ENCODE measurements at places on chromosomes 2 and 18. TPM values are rescaled to one million over a fixed set of nuclear protein-coding genes. Genes with fewer than 3 reads are reported as not detected.
A peak's percentile ranks its signal among the peaks of the same experiment; 100 is the strongest.

The KIF5C gene
- polyA plus RNA-seq: 4.3 TPM

DNA sequence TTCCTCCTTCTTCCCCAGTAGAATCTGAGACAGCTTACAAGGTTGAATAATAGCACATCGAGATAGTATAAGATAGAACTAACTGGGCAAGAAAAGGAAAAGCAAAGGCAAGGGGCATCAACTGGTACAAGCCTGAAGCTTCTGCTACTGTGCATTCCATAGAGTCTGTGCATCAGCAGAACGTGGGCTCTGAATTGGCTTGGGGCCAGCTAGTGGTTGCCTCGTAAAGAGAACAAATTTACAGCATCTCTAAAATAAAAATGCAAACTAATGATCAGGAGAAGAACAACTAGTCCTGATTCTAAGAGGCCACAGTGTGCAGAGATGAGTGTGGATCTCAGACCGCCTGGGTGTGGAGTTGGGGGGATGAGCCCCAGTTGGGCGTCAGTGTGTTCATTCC is 36.6 kb downstream of the UPP2 start:
- H3K27ac ChIP-seq: no peak overlapping the region
- DNase-seq: peak; percentile 22
- H3K4me3 ChIP-seq: no peak overlapping the region
- H3K27me3 ChIP-seq: no peaks in the 10 kb centered on the region
- H3K4me1 ChIP-seq: no peaks in the 10 kb centered on the region

DNA sequence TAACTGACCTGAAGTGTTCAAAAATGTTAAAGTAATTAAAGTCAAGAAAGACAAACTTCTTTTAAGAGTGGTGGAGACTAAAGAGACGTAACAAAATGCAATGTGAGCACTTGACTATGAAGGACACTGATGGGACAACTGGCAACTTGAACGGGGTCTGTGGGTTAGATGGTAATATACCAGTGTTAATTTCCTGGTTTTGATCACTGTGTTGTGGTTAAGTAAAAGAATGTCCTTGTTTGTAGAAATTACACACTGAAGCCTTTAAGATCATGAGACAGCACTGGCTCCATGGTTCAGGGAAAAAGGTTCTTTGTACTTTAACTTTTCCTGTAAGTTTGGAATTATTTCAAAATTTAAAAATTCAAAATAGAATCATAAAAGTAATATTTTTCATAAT is 58.2 kb downstream of the REL start:
- DNase-seq: no peak
- H3K4me1 ChIP-seq: no peaks in the 10 kb centered on the region
- no peak overlapping the region for H3K27ac ChIP-seq
- H3K4me3 ChIP-seq: no peak overlapping the region
- H3K36me3 ChIP-seq: no peaks in the 10 kb centered on the region

The TACR1 gene
- 0.69 TPM for polyA plus RNA-seq

The ANKRD30BL gene
- not detected for polyA plus RNA-seq

The DCDC2C gene
- not detected for polyA plus RNA-seq

DNA sequence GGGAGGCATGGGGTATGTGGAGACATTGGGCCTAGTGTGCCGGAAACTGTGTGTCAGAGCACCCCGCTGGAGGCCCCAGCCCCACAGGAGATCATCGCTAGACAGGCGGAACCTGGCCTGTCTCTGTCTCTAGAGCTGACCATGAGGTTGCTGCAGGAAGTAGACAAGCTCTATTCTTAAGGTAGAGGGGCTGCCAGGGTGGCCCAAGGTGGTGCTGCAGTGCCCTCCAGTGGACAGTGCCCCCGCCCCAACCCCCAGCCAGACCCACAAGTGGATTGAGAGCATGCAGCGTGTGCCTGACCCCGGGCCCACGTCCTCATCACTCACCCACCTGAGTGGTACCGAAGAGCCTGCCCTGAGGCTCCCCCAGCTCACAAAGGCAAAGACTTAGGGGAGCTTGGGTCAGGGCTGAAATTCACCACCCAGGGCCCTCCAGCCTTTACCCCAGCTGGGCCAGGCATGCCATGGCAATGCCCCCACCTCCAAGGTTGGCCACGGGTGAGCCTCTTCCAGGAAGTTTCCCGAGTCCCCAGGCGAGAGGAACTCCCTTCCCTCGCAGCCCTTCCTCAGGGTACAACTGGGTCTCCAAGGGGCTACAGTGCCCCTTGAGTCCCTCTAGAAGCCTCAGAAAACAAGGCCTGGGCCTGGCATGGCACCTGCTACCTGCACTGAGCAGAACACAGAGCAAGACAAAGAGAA is 155.0 kb downstream of the TTC32 start:
- H3K27me3 ChIP-seq: no peaks in the 10 kb centered on the region
- H3K4me1 ChIP-seq: no peaks in the 10 kb centered on the region
- DNase-seq: no peak
- H3K27ac ChIP-seq: no peak overlapping the region
- no peaks in the 10 kb centered on the region for H3K36me3 ChIP-seq

DNA sequence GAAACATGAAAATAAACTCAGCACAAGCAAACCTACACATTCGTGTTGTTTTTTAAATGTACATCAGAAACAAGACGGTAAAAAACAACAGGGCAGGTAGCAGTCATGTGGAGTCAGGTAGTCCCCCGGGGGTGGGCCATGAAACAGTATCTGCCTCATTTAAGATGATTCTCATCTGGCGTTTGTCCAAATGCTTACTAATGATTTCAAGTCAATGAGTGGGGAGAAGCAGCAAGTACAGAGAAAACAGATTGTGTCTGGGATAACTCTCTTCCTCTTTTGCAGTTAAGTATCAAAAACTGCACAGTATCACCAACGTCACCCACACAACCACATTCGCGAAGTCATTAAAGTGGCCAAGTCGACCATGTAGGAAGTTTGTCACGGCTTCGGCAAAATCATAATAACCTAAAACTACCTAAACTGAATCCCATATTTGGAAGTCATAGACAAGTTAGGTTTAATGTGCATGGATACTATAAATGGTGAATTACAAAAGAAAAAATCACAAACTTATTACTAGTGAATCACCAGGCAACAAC is 1.3 kb downstream of the LAPTM4A start:
- H3K36me3 ChIP-seq: no peaks in the 10 kb centered on the region
- H3K27me3 ChIP-seq: no peaks in the 10 kb centered on the region
- peak; percentile 34 for DNase-seq
- H3K27ac ChIP-seq: peak overlapping the region; percentile 95
- peak overlapping the region; percentile 87 for H3K4me3 ChIP-seq

The CNTNAP5 gene
- 0.12 TPM for polyA plus RNA-seq

DNA sequence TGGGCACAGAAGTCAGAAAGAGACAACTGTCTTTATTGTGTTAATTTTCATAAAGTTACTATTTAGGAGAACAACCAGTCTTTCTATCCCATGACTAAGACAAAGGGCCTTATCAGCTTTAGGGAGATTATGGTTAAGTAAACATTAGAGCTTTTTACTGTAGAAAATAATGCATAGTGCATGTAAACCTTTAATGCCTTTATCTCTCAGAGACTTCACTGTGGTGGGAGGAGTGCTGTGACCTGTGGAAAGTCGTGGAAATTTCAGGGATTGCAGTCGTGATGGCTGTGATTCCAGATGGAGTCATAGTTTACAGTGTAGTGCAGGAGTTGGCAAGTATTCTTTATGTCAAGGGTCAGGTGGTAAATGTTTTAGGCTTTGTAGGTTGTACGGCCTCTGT is 15.8 kb downstream of the ZNF236 start:
- DNase-seq: peak; percentile 43
- H3K27me3 ChIP-seq: no peaks in the 10 kb centered on the region
- peaks cover 11% of the 10 kb centered on the region for H3K4me1 ChIP-seq
- H3K4me3 ChIP-seq: no peak overlapping the region
- peak overlapping the region; percentile 59 for H3K27ac ChIP-seq
- no peaks in the 10 kb centered on the region for H3K36me3 ChIP-seq

The CXCR4 gene
- polyA plus RNA-seq: 4.5 TPM

GRCh38 chr18:48216639-48217257 is 192.4 kb downstream of the ZBTB7C start:
- no peak for DNase-seq
- no peak overlapping the region for H3K4me3 ChIP-seq
- no peaks in the 10 kb centered on the region for H3K4me1 ChIP-seq
- H3K27me3 ChIP-seq: no peaks in the 10 kb centered on the region
- no peak overlapping the region for H3K27ac ChIP-seq

The SCN3A gene
- polyA plus RNA-seq: 3.7 TPM

DNA sequence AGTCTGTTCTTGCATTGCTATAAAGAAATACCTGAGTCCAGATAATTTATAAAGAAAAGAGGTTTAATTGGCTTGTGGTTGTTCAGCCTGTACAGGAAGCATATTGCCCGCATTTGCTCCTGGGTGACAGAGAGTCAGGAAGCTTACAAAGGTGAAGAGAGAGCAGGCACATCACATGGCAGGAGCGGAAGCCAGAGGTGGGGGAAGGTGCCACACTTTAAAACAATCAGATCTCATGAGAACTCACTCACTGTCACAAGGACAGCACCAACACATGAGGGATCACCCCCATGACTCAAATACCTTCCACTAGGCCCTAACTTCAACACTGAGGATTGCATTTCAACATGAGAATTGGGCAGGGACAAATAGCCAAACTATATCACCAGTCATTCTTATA is 124.8 kb upstream of the COL5A2 start:
- no peak for DNase-seq
- peaks cover 12% of the 10 kb centered on the region for H3K4me1 ChIP-seq
- no peaks in the 10 kb centered on the region for H3K27me3 ChIP-seq
- no peak overlapping the region for H3K27ac ChIP-seq

DNA sequence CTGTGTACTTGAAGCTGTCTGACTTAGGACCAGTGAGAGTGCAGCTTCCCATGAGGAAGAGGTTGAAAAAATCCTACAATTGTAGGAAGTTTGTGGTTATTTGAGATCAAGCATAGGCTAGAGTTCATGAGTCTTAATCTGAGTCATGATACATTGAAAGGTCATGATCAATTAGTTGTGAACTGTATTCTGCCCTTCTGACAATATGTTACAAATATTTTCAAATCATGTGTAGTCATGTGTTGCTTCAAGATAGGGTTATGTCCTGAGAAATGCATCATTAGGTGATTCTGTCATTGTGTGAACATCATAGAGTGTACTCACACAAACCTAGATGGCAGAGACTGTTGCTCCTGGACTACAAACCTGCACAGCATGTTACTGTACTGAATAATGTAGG is 68.4 kb upstream of the MFF start:
- no peak overlapping the region for H3K4me3 ChIP-seq
- H3K27me3 ChIP-seq: no peaks in the 10 kb centered on the region
- no peaks in the 10 kb centered on the region for H3K36me3 ChIP-seq
- no peak for DNase-seq
- H3K27ac ChIP-seq: no peak overlapping the region

DNA sequence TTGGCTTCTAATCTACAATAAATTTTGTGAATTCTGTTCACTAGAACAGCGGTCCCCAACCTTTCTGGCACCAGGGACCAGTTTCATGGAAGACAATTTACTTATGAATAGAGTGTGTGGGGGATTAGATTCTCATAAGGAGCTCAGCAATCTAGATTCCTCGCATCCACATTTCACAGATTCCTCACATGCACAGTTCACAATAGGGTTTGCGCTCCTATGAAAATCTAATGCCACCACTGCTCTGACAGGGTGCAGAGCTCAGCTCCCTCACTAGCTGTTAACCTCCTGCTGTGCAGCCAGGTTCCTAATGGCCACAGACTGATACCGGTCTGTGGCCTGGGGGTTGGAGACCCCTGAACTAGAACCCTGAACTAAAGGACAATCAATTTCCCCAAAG is 1568.6 kb upstream of the NXPH2 start:
- no peak overlapping the region for H3K4me3 ChIP-seq
- no peaks in the 10 kb centered on the region for H3K36me3 ChIP-seq
- H3K27ac ChIP-seq: no peak overlapping the region
- no peaks in the 10 kb centered on the region for H3K4me1 ChIP-seq

The PLEK gene
- polyA plus RNA-seq: 2.5 TPM

The AGXT gene
- polyA plus RNA-seq: 0.27 TPM

- no peaks in the 10 kb centered on the region for H3K4me1 ChIP-seq
- no peak overlapping the region for H3K27ac ChIP-seq
- H3K27me3 ChIP-seq: no peaks in the 10 kb centered on the region
- DNase-seq: no peak
- H3K4me3 ChIP-seq: no peak overlapping the region
- H3K36me3 ChIP-seq: no peaks in the 10 kb centered on the region
Observed at GRCh38 chr2:23241611-23242245, 143.3 kb upstream of the KLHL29 start.

The GPAT2 gene
- polyA plus RNA-seq: not detected

- H3K4me3 ChIP-seq: no peak overlapping the region
- H3K27me3 ChIP-seq: no peaks in the 10 kb centered on the region
- no peaks in the 10 kb centered on the region for H3K4me1 ChIP-seq
- H3K27ac ChIP-seq: no peak overlapping the region
Observed at GRCh38 chr2:118372886-118373830, 284.9 kb downstream of the INSIG2 start.

DNA sequence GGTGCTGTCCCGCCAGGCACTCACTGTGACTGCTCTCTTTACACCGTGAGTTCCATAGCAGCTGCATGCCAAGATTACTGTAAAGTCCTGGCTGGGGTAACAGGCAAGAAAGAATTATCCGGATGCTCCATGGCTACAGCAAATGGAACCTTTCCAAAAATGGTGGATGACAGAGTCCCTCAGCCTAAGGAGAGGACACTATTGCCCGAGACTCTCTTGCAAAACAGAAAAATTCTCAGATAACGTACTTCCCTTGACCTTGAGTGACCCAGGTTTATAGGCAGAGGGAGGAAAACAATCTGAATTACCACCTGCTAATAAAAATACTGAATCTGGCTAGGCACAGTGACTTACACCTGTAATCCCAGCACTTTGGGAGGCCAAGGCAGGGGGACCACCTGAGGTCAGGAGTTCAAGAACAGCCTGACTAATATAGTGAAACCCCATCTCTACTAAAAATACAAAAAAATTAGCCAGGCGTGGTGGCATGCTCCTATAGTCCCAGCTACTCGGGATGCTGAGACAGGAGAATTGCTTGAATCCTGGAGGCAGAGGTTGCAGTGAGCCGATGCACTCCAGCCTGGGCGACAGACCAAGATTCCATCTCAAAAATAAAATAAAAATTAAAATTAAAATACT is 4.5 kb downstream of the CYS1 start:
- no peak overlapping the region for H3K4me3 ChIP-seq
- DNase-seq: no peak
- peaks cover 20% of the 10 kb centered on the region for H3K4me1 ChIP-seq
- H3K36me3 ChIP-seq: no peaks in the 10 kb centered on the region
- H3K27me3 ChIP-seq: peaks cover 8% of the 10 kb centered on the region
- H3K27ac ChIP-seq: no peak overlapping the region

The NETO1 gene
- not detected for polyA plus RNA-seq

GRCh38 chr2:239660390-239661230 is 259.8 kb upstream of the HDAC4 start:
- no peaks in the 10 kb centered on the region for H3K36me3 ChIP-seq
- H3K27ac ChIP-seq: no peak overlapping the region
- H3K4me1 ChIP-seq: no peaks in the 10 kb centered on the region
- no peak overlapping the region for H3K4me3 ChIP-seq

DNA sequence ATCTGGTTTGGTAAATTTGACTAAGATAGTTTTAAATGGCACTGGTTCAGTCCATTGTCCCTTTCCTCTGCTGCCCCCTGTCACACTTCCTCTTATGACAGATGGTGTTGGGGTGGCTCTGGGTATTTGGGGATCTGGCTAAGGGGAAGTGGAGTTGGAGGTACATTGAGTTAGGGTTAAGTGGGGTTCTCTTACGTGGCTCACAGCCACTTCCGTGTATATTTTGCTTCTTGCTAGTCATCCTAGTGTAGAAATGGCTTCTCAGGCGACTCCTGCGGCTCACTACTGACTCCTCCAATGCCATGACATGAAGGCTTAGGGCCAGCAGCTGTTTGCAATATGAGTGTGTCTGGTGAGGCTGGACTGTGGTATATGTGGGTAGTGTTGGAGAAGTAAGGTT is 187.0 kb downstream of the HAUS1 start:
- no peak overlapping the region for H3K27ac ChIP-seq
- H3K4me1 ChIP-seq: no peaks in the 10 kb centered on the region
- H3K4me3 ChIP-seq: no peak overlapping the region
- no peaks in the 10 kb centered on the region for H3K27me3 ChIP-seq
- H3K36me3 ChIP-seq: no peaks in the 10 kb centered on the region

The RNF138 gene
- 9.7 TPM for polyA plus RNA-seq

The TUBB8B gene
- polyA plus RNA-seq: not detected

The STK16 gene
- 40.6 TPM for polyA plus RNA-seq
